ENCODE measurements at places on chromosomes 4 and X.

- DNase-seq, result peak; percentile 11
Measured at GRCh38 chr4:31194823-31195222, 474.7 kb downstream of the PCDH7 start.

DNA sequence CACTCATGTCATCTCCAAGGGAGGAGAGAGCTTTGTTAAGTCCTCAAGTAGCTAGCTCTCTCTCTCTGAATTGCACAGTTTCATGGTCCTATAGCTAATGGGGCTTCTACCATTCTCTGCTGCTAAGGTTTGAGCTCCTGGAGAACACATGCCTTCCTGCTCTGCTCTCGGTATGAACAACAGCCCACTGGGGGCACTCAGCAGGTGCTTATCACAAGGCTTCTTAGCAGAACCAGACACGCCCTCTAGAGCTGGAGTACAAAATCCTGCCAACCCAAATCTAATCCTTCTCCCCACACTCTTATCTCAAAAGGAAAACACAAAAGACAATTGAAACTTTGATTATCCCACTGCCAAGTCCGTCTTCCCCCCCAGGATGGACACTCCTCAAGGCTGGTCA lies 176.5 kb downstream of the HS3ST1 start:
- no peak for DNase-seq

DNA sequence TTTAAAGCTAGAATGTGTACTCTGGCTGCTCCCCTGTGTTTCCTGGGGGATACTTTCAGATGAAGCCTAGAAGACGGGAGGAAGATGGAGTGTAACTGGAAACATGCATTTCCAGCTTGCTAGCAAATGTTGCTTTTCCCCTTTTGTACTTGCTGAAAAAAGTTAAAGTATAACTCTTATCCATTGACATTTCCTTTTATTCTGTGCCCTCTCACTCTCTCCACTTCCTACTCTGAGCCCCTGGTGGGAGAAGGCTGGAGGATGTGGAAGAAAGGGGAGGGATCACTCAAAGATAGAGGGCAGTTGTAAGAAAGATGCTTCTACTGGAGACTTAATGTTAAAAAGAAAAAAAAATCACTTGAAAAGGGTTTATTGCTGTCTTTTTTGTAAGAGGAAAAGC lies 396.5 kb downstream of the DTHD1 start:
- DNase-seq, result no peak

GRCh38 chr4:5554376-5554775 lies 154.0 kb downstream of the EVC2 start:
- DNase-seq, result no peak

GRCh38 chrX:153926552-153926857 lies 441 bp upstream of the ARHGAP4 start:
- DNase-seq, result no peak

DNA sequence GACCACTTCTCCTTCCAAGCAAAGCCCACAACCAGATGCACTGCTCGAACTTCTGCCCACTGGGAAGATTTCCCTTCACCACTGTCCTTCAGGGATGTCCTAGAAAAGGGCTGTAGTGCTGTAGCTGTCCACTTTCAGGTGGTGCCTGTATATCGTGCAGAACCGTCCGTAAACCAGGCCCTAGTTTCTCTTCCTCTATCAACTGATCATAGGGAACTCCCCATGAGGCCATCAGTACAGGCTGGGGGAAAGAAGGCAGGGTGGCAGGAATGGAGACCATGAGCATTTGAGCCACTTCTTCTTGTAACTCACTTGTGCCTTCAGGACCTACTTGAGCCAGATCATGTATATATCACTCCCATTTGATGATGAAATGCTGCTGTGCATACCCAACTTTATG lies 57.3 kb upstream of the FAM9B start:
- DNase-seq, result no peak

- no peak for DNase-seq
Measured at GRCh38 chrX:40281336-40282005, 183.7 kb upstream of the BCOR start.

DNA sequence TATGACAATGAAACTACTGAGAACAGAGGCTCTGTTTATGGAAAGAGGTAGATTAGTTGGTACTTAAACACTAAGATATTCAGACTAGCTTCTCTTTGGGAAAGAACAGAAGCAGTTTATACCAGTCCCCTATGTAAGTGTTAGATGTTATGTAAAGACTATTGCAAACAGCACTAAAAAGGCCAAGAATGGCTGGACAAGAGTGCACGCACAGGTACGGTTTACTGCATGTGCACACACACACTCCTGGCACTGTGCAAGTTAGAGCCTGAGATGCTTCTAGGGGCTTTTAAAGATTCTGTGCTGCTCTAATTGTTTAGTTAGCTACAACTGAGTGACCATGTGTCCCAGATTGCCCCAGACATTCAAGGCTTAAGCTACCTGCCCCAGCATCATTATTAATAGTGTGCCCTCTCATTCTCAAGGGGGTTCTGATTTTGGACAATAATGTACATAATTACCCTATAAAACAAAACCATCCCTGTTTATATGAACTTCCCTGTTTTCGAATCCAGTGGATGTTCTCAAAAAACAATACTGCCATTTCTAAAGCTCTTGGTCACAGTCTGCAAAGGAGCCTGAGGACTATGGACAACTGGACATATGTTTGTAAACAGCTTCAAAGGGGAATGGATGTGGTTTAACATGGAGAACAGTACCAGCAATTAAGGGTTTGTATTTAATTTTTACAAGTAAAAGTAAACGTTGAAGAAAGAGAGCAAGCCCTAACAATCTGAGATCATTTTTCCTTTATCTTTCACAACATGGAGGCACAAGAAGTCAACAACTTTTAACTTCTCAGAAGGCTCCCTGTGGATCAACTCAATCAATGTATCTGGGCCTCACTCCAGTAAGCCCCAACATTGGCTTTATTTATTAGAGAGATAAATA lies 2.0 kb downstream of the SETD7 start:
- no peak for DNase-seq

Measured in NCI-H1436 treated with DMSO at 0.1 percent for 48 hours (cell line).